ENCODE measurements at places on chromosomes 2 and 18. TPM values are rescaled to one million over a fixed set of nuclear protein-coding genes. Genes with fewer than 3 reads are reported as not detected.

Gene TMEM163
- 1.6 TPM for polyA plus RNA-seq

Gene IL37
- 0.40 TPM for polyA plus RNA-seq

GRCh38 chr2:226703514-226703913 lies 96.1 kb downstream of the IRS1 start:
- DNase-seq = no peak

DNA sequence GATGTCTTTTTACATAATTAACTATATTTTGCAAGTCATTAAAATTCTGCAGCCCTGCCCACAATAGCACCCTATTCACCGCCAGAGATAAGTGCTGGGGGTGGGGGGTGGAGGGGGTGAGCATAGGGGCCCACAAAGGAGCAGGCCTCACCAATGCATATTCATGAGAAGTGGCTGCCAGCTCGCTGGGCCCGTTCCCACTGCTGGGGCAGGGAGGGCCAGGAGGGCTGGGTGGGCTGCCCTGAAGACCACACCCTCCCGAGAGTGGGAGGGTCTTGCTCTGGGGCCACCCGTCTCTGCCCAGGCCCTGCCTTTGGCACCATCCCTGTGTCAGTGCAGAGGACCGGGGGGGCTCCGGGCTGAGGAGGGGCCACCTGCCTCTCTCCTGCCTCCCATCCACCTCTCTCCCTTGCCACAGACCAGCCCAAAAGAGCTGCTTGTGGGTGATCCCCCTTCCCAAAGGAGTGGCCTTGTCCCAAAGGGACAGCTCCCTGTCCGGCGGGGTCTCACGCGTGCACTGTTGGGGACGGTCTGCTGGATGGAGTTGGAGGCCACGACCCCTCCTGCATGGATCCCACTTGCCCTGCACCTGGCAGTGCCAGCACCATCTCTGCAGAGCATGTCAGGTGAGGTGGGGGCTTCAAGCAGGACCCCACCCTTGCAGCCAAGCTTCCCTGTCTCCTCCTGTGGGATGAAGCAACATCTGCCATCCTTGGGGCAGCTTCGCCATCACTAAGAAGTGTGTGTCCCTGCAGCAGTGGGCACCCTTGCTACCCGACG lies 138.8 kb upstream of the GPC1 start:
- DNase-seq = no peak

DNA sequence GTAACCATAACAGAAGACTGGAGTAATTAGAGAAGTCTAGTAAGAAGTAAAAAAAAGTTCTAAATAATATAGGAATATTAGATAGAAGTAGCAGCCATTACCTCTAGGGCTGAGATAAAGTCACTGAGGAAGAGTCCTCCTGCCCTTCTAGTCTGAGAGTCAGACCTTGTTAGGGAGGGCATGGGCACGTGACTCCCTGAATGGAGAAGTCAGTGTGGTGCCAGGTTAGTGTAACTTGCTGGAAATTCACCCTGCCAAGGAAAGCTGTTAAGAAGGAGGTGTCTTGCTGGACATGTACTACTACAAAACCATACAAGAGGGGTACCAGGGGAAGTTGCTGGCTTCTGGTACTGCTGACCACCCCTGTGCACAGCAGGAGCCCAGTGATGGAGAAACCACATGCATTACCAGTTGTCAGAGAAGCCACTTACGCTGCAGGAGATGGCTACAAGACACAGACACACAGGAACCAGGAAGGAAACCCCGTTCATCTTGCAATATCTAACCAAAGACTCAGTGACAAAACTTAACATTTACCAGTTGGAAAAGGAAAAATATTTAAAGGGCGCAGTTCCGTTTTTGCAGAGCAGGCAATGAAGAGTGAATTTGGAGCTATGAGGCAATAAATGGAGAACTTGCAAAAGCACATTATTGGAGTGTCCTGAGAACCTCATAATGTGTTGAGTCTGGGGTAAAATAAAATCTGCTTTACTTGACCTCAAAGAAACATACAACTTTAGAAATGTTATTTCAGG lies 77.2 kb upstream of the TLK1 start:
- DNase-seq = no peak

- DNase-seq = no peak
Observed at GRCh38 chr2:232234922-232235615, 143.5 kb upstream of the ALPP start.

DNA sequence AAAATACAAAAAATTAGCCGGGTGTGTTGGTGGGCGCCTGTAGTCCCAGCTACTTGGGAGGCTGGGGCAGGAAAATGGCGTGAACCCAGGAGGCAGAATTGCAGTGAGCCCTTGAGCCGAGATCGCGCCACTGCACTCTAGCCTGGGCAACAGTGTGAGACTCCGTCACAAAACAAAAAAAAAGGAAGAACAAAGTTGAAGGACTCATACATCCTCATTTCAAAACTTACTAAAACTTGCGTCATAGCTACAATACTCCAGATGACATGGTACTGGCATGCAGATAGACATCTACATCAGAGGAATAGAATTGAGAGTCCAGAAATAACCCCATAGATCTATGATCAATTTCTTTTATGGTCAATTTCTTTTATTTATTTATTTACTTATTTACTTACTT lies 13.6 kb upstream of the CYP27C1 start:
- no peak for DNase-seq

Data from left kidney (tissue), 8 donors.